ENCODE measurements at places on chromosomes 1 and 21. TPM values are rescaled to one million over a fixed set of nuclear protein-coding genes. Genes with fewer than 3 reads are reported as not detected.

Gene ZNF669
- 11.5 TPM for total RNA-seq

Gene NMNAT2
- total RNA-seq = 0.29 TPM

Gene PLA2G2A
- 71.4 TPM for total RNA-seq

Gene CYP4Z1
- 26.5 TPM for total RNA-seq

Gene KRTAP19-3
- not detected for total RNA-seq

Gene TMEM82
- total RNA-seq = not detected

GRCh38 chr1:15989776-15990175 is 13.9 kb upstream of the ZBTB17 start:
- DNase-seq = no peak

GRCh38 chr1:202834771-202835547 is 24.2 kb downstream of the PCAT6 start:
- DNase-seq = no peak

- no peak for DNase-seq
These were observed 139.2 kb upstream of the COL11A1 start for GRCh38 chr1:103247517-103247916.

- DNase-seq = no peak
These were observed 106.0 kb downstream of the TPTE start for GRCh38 chr21:10627316-10627863.

All from breast epithelium (tissue), 4 donors.